ENCODE measurements at places on chromosomes 12 and 14. TPM values are rescaled to one million over a fixed set of nuclear protein-coding genes. Genes with fewer than 3 reads are reported as not detected.

GRCh38 chr14:30971586-30971985 lies 53.9 kb upstream of the AP4S1 start:
- DNase-seq = no peak

GRCh38 chr12:12506496-12506890 lies 56.2 kb downstream of the DUSP16 start:
- no peak for DNase-seq

The LIN7A gene
- 18.9 TPM for total RNA-seq

The CCDC197 gene
- total RNA-seq = not detected

The PUS1 gene
- 19.9 TPM for total RNA-seq

The ANO2 gene
- 36.8 TPM for total RNA-seq

- DNase-seq = peak; percentile 63
Observed at GRCh38 chr14:92688434-92689375, 59.7 kb downstream of the LGMN start.

- DNase-seq = no peak
Observed at GRCh38 chr12:132921685-132922084, 34.3 kb upstream of the CHFR start.

GRCh38 chr12:89311703-89312293 lies 40.5 kb downstream of the DUSP6 start:
- DNase-seq = no peak

- no peak for DNase-seq
Observed at GRCh38 chr14:69003626-69004025, 24.5 kb upstream of the ACTN1 start.

DNA sequence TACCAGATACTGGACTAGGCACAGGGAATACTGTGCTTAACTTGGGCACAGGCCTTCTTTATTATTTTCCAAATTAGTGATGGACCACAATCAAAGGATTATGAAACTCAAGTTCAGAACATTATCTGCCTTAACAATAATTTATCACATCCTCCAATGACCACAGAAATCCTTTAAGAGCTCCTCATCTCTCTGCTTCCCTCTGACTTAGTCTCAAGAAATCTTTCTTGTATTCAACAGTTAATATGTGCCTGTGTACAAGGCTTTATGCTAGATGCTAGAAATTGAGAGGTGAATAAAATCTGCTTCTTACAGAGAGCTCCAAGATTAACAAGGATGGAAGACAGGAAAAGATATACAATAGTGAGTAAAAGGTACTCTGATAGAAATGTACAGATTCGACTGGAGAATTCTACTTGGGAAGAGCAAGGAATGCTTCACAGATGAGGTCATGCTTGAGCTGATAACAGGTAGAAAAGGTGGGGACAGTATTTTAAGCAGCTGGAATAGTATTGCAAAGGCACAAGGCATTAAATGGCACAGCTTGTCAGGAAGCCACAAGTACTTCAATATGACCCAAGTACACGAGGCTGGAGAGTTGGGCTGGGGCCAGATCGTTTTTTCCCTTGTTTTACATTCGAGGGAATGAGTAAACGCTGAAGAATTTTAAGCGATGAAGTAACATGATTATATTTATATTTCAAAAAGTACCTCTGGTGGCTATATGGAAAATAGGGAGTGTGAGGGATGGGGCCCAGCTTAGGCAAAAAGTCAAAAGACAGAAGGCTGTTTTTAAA lies 55.1 kb upstream of the ARID2 start:
- peak; percentile 73 for DNase-seq

DNA sequence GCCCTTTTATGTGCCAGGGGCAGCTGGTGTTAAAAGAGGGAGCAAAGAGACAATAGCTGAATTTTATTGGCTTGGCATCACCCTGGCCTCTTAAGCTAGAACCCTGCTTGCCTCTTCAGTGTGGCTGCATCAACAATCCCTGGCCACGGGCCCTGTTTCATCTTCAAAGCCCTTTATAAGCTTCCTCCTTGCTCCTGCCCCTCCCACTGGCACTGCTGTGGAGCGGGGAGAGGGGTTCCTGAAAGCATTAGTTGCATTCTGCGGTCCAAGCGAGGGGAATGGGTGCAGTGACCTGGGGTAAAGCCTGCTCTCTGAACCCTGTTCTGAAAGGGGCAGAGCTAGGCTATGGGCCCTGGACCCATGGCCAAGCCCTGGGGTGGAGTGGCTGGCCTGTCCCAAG lies 220 bp upstream of the KRT83 start:
- peak; percentile 26 for DNase-seq

The ADCK1 gene
- 8.5 TPM for total RNA-seq

GRCh38 chr14:56241461-56241860 lies 123.2 kb downstream of the PELI2 start:
- DNase-seq = no peak

DNA sequence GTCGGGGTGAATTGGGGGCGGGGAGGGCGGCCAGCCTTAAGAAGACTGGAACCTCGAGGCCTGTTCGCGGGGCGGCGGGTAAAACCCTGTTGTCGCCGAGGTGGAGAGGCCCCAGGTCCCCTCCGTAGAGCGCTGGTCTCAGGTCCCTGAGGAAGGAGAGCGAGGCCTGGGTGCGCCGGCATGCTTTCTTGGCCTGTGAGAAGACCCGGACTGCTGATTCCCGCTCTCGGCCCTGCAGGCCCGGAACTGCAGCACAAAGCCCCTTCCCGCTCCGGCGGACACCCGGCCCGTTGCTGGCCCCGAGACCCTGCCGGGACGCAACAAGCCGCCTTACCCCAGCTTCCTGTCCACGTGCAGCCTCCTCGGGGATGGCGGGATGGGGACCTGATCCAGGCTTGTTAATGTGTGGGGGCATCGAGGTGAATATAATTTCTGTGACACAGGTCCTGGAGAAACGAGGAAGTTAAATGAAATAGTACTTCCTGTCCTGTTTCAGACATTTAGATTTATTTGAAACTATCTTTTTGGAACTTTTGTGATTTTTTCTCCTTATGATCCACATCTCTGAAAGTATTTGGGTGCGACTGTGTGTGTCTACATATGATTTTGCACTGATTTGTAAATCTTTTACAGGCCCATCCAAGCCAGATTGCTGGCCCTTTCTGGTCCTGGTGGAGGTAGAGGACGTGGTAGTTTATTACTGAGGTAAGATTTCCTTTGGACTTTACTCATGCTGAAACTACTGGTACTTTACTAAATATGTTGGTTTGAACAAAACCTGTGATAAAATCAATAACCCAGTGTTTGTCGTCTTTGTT lies 600 bp downstream of the PNN start:
- DNase-seq = peak; percentile 76

DNA sequence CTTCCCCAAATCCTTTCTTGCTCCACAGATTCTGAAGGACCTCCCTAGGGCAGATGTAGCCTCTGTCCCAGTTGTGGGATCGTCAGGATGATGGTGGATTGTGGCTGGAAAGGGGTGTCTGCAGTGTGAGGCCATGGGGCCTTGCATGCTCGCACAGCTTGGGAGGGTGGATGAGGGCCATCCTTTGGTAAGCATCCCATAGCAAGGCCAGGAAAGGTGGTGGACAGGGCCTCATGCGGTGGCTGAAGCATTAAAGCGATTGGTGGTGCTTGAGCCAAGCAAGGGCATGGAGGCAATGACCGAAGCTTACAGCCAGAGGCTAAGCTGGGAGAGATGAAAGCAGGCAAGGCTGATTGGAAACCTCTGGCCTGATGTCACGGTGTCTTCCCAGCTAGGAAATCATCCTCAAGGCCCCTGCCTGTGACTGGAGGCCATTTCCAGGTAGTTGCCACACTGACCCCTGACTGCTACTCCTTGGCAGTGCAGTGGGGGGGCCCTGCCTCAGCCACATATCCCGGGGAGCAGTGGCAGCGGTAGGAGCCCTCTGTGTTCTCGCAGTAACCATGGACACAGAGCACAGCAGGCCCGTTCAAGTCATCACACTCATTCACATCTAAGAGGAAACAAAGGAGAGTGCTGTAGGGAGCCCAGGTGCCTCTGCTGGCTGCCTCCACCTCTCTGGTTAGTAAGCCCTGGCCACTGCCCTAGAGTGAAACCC lies 7.0 kb downstream of the ISCA2 start:
- DNase-seq = no peak

DNA sequence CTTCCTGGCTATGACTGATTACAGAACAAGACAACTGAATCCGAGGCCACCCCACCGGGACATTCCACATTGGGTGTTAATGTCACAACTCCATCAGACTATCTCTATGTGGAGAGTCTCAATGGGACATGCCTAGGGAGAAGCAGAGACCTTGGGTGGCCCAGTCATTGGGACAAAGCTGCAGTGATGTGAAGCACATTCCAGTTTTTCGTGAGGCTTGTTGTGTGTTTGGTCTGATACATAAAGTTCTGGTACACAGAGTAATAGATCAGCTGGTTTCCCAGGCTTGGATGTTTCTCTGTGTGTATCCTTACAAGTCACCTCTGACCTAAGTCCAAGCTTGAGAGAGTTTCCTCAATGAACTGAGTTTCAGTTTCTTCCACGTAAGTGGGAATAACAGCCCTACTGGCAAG lies 42.3 kb downstream of the CPM start:
- DNase-seq = no peak

All from upper lobe of right lung (tissue), 1 donor.